ENCODE measurements at places on chromosomes 2 and 18.

DNA sequence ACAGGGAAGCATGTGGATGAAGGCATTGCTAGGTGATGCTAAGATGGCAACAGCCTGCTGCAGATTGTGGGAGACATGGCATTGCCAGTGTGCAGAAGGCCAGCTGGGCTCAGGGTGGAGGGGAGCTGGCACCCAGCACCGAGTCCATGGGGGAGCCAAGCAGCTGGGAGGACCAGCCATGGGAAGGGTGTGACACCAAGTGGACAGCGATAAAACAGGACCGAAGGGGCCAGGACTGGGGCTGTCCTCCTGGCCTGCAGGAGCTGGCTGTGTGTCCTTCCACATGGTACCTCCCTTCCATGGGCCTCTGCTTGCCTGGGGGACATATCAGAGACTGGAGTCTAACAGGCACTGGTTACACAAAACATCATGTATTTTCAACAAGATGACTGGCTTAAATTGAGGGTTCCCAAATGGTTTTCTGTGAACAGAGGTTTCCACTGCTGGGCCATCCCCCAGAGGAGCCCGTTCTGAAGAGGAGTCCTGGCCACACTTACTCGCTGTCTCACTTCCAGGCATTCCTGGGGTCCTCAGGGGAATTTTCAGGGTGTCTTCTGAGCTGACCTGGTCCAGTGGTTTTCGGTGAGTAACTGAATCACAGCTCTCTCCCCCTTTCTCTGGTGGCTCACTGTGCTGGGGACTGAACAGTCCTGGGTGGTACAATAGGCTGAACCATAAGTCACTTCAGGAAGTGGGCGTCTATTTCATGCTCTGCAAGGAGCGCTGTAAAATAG, 60.4 kb upstream of the TNP1 start:
- DNase-seq = no peak

DNA sequence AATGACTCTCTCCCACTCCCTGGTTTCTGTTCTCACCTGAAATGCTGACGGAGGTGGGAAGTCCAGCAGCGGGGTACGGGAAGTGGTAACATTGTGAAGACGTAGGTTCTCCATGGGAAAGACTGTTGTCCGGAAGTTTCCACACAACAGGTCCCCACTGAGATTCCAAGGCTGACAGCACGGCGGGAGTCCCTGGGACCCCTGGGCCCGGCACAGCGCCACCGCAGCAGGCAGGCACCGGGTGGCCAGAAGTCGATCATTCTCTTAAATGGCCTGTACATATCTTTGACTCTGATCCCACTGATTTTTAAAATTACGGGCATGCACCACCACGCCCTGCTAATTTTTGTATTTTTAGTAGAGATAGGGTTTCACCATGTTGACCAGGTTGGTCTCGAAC, 201.0 kb upstream of the SALL3 start:
- no peak for DNase-seq

DNA sequence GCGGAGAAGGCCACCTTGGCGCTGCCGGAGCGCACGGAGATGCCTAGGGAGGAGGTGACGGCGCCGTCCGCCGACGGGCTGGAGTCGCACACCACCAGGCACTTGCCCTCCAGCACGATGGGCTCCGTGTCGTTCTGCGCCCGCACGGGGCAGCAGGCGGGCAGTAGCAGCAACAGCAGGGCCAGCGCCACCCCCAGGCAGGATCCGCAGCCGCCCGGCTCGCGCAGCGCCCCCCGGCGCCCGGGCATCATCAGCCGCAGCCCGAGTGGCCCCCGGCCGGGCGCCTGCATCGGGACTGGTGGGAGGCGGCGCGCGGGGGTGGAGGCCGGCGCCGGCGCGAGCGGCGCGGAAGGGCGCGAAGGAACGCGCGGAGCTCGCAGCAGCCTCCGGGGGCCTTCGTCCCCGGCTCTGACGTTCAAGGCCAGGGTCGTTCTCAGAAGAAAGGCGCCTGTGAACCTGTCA, 2.2 kb downstream of the CBLN2 start:
- DNase-seq = no peak

DNA sequence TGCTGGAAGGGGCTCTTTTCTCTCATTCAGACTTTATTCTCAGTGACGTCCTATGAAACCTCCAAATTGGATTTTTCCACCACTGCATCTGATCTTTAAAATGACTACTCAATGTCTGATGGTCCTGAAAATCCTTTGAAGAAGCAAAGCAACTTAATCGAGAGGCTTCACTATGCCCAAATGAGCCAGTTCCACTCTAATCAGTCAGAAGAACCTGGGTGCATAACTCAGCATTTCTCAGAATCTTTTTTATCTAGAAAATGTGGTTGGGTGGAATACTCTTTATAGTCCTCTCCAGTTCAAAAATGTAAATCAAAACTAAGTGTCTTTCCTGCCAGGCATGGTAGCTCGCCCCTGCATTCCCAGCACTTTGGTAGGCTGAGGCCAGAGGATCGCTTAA, 60.7 kb downstream of the PRELID3A start:
- DNase-seq = no peak

- peak; percentile 11 for DNase-seq
Measured at GRCh38 chr2:241412144-241412543, 56.1 kb downstream of the FARP2 start.

- DNase-seq = no peak
Measured at GRCh38 chr2:203914546-203915182, 21.9 kb upstream of the ICOS start.

DNA sequence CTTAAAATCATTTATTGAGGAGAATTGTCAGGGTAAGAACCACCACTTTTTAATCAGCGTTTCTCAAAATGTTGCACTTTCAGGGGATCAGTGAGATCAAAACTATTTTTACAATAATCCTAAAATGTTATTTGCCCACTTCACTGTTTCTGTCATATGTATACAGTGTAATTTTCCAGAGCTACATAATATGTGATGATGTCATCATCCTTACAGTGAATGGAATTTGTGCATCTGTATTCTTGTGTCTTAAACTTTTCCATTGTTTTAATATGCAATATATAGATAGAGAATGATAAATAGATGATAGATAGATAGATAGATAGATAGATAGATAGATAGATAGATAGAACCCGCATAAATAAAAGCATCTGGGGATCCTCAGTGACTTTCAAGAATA, 518.0 kb downstream of the ADCYAP1 start:
- DNase-seq = no peak

DNA sequence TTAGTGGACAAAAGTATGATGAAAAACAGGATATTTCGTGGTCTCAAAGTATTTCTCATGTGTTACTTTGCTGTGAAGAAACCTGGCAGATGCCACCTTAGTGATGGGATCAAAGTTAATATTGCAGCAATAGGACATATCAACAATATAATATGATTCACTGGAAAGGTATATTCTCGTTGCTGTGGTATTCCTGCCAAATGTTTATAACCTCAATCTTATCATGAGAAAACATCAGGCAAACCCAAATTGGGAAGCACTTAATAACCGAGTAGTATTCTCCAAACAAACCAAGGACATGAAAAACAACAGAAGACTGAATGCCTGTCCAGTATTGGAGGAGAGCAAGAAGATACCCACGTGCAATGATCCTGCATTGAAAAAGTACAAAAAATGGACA, 302.6 kb upstream of the MC4R start:
- DNase-seq = no peak

GRCh38 chr2:103880081-103880834, 973.7 kb upstream of the POU3F3 start:
- no peak for DNase-seq

DNA sequence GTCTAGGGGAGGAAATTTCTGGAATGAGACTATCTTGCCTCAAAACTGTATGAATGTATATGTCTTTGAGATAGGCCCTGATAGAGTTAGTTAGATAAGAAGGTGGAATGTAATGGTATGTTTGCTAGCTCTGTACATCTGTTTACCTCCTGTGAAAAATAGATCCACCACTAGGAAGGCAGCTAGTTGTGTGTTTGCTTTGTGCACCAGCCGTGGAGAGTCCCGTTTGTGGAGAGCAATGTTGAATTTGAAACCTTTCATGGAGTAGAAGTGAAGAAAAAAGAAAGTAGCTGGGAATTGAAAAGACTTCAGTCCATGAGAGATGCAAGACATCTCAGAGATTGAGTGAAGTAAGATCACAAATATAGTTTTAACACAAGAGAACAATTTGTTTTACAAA, 25.4 kb downstream of the ASXL3 start:
- DNase-seq = no peak

GRCh38 chr2:189613650-189614420, 33.2 kb upstream of the SLC40A1 start:
- DNase-seq = no peak

- peak; percentile 93 for DNase-seq
Measured at GRCh38 chr18:65235966-65236624, 514.7 kb upstream of the CDH7 start.

DNA sequence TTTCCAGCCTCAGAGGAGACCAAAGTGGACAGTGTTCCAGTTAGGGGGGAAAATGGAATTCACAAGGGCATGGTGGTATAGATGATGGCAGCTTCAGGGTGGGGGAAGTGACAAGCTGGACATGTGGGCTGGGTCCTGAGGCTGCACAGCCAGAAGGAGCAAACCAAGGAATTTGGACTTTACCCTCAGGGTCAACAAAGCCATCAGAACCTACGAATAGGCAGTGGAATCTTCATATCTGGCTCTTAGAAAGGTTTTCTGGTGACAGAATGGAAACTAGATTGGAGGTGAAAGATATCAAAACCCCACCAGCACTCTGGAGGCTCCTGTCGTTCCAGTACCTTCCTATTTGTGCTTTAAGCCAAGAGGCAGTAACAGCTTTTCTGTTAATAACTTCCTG, 127.1 kb downstream of the SETBP1 start:
- no peak for DNase-seq

- DNase-seq = no peak
Measured at GRCh38 chr2:99600981-99601651, 111.3 kb upstream of the REV1 start.

- no peak for DNase-seq
Measured at GRCh38 chr2:182020286-182021070, 34.8 kb downstream of the PPP1R1C start.

- no peak for DNase-seq
Measured at GRCh38 chr18:59268721-59269562, 4.3 kb downstream of the RAX start.

DNA sequence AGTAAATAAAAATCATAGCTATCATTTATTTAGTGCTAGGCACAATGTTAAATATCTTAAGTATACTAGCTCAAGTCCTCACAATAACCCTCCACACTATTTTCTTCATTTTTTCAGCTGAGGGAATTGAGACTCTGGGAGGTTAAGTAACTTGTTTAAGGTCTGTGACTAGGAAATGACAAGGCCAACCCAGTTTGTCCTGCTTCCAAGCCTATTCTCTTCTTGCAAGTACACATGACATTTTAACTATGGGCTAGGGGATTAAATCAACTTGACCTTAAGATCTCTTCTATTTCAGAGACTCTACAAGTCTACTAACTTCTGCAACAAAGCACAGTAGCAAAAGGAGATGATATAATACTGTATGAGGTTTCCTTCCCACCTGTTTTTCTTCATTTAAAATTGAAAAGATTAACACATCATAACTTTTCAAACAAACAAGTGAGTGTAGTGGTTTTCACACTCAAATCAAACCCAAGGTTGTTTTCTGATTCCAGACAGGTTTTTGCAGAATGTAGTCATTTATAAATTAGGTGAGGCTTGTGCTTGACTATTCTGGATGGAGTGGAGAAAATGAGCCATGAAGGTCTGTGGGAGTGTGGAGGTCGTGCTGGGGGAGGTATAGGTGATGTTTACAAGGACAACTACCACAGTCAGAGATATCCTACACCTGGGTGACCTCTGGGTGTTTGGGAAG, 57.0 kb downstream of the CD28 start:
- DNase-seq = no peak

DNA sequence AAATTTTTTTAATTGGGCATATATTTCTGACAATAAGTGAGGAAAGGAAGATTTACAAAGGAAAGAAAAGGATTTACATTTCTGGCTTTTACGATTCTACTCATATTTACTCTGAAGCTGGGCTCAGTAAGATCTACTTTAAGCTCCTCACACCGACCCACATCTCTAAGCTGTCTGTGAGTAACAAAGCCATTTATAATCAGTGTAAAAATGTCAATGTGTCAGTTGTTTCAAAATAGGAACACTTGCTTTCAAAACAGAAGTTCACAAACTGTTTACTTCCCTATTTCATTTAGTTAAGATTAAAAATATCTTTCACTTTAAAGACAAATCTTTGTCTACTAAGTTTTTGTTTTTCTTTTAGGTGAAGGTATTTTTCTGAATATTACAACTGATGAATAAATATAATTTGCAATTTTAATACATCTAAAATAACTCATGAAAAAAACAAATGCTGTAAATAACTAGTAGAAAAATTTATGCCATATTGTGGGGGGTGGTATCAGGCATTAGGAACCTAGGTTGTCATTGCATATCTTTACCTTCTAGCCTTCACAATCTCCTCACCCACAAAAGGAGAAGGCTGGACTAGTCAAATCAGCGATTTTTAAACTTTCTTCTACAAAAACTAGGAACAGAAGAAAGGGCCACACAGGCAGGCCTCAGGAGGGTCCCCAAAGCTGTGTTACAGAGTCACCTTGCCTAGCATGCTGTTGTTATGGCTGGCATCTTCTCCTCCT, 64.5 kb downstream of the TMEM131 start:
- no peak for DNase-seq

DNA sequence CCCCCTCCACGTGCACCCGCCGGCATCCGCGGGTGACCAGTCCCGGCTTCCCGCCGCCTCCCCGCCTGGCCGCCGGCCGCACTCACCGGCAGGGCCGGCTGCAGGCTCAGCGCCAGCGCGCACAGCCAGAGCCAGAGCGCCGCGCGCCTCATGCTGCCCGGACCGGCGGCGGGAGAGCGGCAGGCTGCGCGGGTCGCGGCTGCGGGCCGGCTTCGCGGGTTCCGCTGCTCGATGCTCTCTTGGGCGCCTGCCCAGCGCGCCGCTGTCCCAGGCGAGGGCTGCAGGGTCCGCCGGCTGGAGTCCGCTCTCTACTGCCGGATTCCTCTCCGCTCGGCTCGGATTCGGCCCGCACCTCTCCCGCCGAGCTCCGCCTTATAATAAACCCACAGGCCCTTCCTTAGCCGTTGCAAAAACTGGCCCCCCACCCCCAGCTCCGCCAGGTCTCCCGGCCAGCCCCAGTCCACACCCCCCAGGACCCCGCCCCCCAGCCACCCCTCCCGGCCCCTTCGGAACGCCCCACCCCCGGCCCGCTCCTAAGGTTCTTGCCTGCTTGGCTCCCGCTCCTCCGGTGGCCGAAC, at the start of gene SDC1:
TSS of gene SDC1 (minus strand) at position 415 of the 578 bp plus-strand sequence. CDS start at position 152, 263 bp downstream.
- no peak for DNase-seq

DNA sequence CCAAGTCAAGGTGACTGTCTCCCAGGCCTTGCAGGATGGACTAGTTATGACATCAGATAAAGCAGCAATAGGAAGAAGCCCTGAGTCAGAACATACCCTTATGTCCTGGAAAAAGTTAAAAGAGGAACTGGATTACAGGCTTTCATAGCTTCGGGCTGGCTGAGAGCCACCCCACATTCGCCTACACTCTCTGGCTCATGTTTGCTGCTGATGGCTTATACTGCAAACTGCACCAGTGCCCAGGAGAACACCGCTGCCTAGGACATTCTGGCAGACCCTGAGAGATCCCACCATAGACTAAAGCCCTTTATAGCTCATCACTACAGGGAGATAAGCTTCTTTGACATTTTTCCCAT, 20.3 kb downstream of the SLC8A1 start:
- no peak for DNase-seq
